ENCODE measurements at places on chromosomes 13 and 19.
A peak's percentile ranks its signal among the peaks of the same experiment; 100 is the strongest.

DNA sequence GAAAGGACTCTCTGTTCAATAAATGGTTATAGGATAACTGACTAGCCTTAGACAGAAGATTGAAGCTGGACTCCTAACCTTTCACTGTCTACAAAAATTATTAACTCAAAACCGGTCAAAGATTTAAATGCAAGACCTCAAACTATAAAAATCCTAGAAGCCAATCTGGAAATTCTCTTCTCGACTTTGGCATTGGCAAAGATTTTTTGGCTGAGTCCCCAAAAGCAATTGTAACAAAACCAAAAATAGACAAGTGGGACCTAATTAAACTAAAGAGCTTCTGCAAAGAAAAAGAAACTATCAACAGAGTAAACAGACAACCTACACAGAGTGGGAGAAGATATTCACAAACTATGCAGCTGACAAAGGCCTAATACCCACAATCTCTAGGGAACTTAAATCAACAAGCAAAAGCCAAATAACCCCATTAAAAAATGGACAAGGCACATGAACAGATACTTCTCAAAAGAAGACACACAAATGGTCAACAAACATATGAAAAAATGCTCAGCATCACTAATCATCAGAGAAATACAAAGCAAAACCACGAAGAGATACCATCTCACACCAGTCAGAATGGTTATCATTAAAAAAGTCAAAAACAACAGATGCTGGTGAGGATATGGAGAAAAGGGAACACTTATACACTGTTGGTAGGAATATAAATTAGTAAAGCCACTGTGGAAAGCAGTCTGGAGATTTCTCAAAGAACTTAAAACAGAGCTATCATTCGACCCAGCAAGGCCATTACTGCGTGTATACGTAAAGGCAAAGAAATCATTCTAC is 266.3 kb downstream of the DNAJC15 start:
- no peak for DNase-seq

GRCh38 chr13:44140888-44141724 is 232.5 kb upstream of the SERP2 start:
- DNase-seq = no peak

DNA sequence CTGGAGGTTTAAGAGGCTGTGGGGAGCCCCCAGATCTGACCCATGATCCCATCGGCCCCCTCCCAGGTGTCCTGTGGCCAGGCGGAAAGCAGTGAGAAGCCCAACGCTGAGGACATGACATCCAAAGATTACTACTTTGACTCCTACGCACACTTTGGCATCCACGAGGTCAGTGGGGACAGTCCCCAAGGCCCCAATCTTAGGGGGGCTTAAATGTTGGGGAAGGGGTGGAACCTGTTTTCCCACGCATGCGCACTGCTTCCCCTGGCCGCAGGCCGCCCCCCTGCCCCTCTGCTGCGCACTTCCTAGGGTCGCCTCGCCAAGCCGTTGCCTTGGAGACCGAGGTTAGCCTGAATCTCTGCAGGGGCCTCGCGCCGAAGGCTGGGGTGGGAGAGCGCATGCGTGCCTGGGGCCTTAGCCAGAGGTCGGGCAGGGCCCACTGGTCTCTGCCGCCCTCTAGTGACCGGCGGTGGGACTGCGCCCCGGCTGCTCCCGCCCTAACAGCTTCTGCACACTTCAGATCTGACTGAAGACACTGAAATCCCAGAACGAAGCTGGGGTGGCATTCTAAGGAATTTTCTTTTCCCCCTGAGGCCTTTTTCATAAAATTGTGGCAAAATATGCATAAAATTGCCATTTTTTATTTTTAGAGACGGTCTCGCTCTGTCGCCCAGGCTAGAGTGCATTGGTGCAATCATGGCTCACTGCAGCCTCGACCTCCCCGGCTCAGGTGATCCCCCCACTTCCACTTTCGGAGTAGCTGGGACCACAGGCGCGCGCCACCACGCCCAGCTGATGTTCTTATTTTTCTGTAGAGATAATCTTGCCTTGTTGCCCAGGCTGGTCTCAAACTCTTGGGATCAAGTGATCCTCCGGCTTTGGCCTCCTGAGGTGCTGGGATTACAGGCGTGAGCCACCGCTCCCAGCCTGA is 3.6 kb downstream of the PRMT1 start:
- peak; percentile 96 for DNase-seq

GRCh38 chr13:34748073-34748472 is 194.0 kb upstream of the NBEA start:
- DNase-seq = no peak

- DNase-seq = peak; percentile 52
Observed at GRCh38 chr13:33033986-33034385, 17.8 kb downstream of the KL start.

GRCh38 chr19:34841780-34842179 is 68.8 kb upstream of the ZNF599 start:
- DNase-seq = no peak

DNA sequence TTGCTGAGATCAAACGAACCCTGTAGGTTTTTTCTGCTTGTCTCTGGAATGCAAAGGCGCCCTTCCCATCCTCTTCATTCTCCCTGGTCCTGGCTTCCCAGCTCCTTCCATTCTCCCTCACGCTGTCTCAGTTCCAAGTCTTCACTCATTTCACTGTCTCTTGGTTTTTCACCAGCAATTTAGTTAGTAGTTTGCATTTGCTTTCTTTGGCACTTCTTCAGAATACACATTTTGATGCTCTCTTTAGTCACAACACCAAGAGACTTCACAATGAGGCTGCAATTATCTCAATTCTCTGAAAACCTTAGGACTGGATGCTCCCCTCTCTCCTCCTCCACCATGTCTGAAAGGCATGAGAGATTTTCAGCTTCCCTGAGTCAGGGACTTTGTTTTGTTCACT is 470.7 kb downstream of the FGF14 start:
- no peak for DNase-seq

- no peak for DNase-seq
Observed at GRCh38 chr19:12907166-12907565, 11.9 kb downstream of the SYCE2 start.

- DNase-seq = no peak
Observed at GRCh38 chr19:566844-567243, 5.6 kb upstream of the BSG start.

- no peak for DNase-seq
Observed at GRCh38 chr19:55690109-55690768, 15.2 kb downstream of the EPN1 start.

GRCh38 chr13:61052175-61052574 is 363.5 kb downstream of the PCDH20 start:
- no peak for DNase-seq

- no peak for DNase-seq
Observed at GRCh38 chr19:10256970-10257615, 5.1 kb downstream of the MRPL4 start.

DNA sequence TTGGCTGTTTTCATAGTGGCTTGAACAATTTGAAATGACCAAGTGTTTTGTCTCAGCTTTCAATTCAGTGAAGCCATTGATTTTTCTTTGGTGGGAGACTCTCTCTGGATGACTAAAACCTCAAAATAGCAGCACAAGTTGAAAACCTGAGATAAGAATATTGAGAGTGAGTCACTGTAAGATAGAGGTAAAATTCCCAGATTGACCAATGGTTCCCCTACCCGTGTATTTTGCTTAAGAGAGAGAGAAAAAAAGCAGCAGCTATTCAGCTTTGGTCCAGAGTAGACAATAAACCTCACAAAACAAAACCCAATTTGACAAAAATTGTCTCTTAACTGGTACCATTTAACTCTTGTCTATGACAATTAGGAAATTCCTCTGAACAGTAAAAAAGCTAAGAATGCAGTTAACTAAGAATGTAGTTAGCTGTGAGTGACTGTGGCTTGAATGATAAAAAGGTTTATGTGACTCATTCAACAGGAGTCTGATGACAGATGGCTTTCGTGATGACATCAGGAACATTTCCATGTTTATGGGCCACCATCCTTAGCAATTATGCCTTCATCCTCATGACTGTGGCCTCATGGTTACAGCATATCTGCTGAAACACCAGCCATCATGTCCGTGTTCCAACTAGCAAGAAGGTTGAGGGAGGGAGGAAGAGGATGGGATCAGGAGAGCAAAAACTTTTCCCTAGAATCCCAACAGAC is 356.9 kb downstream of the NDFIP2 start:
- DNase-seq = no peak

DNA sequence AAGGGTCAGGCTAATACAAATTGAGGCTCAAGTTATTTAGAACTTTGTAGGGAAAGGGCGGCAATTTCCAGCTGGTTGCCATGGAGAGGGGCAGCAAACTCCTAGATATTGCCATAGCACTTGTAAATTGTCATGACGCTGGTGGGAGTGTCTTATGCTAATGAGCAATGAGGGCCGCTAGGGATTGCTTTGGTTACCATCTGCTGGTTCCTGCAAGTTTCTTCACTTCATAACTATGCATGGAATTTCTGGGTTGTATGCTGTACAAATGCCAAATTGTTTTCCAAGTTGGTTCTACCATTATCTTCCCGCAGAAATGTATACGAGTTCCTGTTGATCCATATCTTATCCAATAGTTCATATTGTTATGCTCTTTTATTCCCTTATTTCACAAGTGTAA is 1339.4 kb downstream of the EFNB2 start:
- peak; percentile 74 for DNase-seq

- DNase-seq = peak; percentile 95
Observed at GRCh38 chr13:45417790-45418534, at the start of gene SLC25A30. SLC25A30 (minus strand) TSS chr13:45418373; CDS start chr13:45411425, 6,948 bp downstream.

DNA sequence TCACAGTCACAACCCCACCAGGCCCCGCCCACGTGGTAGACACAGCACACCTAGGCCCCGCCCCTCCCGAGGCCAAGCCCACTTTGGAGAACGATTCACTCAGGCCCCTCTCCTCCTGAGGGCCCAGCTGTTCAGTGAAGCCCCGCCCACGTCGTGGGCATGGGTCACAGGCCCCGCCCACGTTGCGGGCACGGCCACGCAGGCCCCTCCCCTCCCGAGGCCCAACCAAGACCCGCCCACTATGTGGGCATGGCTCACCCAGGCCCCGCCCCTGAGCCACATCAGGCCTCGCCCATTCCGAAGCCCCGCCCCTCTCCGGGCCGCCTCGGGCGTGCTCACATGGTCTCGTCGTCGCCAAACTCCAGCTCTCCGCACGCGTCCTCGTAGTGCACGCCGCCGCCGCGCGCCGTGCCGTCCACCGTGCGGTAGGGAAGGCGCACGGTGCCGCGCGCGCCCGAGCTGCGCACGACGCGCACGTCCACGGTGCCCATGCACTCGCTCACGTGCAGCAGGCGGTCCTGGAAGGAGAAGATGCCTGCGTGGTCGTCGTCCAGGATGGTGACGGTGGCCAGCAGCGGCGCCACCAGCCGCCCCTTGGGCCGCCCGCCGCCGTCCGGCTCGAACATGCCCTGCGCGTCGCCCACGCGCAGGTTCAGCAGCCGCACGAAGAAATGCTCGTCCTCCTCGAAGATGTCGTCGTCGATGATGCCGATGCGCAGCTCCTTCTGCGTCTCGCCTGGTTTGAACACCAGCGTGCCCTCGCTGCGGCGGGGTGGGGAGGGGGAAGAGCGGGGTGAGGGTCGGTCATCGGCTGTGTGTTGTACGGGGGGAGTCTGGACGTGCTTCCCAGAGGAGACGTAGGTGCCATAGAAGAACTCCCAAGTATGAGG is 24.0 kb downstream of the SLC8A2 start:
- DNase-seq = peak; percentile 76

DNA sequence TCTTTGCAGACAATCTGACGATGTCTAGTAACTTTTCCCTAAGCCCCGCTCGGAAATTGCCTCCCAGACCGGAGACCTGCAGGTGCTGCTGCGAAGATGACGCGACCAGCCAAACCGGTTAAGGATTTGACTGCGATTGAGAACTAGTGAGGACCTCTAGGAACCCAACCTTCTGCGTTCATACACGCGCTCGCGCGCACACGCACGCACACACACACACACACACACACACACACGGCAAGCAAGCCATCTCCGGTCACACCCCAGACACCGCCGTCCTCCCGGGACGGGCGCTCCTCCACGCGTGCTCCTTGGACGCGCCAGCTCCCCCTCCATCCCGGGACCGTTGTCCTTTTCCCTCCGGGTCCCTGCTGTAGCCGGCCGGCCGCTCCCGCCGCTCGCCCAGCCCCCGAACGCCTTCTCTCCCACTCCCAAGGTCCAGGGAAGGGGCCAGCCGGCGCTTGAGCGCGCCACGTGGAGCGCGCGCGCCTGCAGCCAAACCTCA is 1.2 kb downstream of the TBC1D4 start:
- DNase-seq = peak; percentile 74

GRCh38 chr19:34733266-34733745 is 737 bp upstream of the ZNF181 start:
- peak; percentile 87 for DNase-seq

- no peak for DNase-seq
Observed at GRCh38 chr13:21583478-21583877, 20.5 kb downstream of the MICU2 start.

GRCh38 chr19:12606796-12607195 is 3.8 kb downstream of the ZNF490 start:
- no peak for DNase-seq

DNA sequence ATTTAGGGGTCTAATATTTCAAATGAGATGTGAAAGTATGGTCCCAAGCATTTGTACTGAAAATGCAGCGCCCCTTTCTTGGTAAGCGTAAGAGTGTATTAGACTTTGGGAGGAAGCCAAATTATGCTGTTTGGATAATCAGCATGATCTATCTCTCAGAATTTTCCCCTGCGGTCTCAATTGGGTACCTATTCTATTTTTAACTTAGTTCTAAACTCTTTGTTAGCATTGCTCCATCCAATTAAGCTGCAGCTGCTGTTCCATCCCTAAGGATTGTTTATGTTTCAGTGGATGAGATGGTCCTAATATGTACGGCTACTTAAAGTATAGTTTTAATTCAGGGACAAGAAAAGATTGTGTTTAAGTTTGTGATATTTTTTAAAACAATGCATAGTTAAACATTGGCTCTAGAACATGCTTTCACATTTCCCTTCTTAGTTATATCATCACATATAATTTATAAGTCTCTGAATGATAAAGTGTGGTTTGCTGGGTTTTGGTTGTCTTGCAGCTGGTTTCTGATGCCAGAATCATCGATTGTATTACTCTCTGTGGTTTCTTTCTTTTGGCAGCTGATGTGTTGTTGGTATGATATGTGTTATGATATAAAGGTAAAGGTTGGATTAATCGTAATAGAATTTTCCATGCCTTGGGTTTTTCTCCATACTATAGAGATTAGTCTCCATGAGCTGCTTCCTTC is 15.0 kb downstream of the POLR1D start:
- no peak for DNase-seq

DNA sequence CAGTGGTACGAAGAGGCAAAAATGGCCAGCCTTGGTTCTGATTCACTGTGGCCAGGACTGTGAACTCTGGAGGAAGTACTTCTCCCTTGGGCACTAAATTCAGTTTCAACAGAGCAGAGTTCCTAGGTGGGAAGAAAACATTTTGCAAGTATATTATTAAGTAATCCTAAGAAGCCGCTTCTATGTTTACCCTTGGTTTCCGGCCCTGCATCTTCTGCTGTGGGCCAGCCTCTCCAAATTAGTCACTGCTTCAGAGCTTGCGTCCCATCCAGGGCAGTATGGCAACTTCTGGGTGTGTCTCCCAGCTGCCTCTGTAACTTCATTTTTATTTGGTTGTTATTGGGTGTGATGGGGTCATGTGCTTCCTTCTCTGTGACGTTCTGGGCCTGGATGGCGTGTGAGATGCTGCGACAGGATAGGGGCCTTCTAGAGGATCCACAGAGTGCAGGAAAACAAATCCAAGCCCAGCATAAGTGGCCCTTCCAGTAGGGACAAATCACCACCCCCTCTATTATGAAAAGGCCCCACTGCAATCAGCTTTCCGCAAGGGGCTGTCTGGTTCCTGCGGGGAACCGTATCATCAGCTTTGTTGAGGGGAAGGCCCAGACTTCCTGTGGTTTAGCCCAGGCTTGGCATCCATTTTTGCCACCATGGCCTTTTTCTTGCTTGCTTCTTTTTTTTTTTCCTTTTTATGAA is 55.1 kb upstream of the C1QTNF9 start:
- DNase-seq = no peak

Data from brain (organoid and tissue), 16 donors.